ENCODE measurements at places on chromosomes 5 and 9. TPM values are rescaled to one million over a fixed set of nuclear protein-coding genes. Genes with fewer than 3 reads are reported as not detected.

Gene RGMB
- total RNA-seq: 11.3 TPM

Gene ADCY2
- 0.40 TPM for total RNA-seq

Gene PCDHGB7
- 9.8 TPM for total RNA-seq

Gene SPINK1
- not detected for total RNA-seq

GRCh38 chr5:74877624-74878304, 11.6 kb upstream of the FAM169A start:
- no peak for DNase-seq

GRCh38 chr9:126111556-126111955, 215.1 kb upstream of the MVB12B start:
- DNase-seq: no peak

GRCh38 chr9:107283623-107284616, 841 bp downstream of the RAD23B start:
- peak; percentile 81 for DNase-seq
